Lung (tissue), 17 donors: ENCODE measurements at places on chromosomes 3 and 15.

GRCh38 chr3:117628823-117629291, 919.3 kb downstream of the TUSC7 start:
- DNase-seq, result peak; percentile 74

- no peak for DNase-seq
These were observed 486.4 kb downstream of the FHIT start for GRCh38 chr3:60764870-60765269.

- no peak for DNase-seq
These were observed 22.3 kb upstream of the LINGO1 start for GRCh38 chr15:77654975-77655374.

GRCh38 chr15:50627351-50628055, 59.1 kb downstream of the TRPM7 start:
- no peak for DNase-seq

- peak; percentile 89 for DNase-seq
These were observed 89.5 kb upstream of the CHD2 start for GRCh38 chr15:92810418-92811138.

DNA sequence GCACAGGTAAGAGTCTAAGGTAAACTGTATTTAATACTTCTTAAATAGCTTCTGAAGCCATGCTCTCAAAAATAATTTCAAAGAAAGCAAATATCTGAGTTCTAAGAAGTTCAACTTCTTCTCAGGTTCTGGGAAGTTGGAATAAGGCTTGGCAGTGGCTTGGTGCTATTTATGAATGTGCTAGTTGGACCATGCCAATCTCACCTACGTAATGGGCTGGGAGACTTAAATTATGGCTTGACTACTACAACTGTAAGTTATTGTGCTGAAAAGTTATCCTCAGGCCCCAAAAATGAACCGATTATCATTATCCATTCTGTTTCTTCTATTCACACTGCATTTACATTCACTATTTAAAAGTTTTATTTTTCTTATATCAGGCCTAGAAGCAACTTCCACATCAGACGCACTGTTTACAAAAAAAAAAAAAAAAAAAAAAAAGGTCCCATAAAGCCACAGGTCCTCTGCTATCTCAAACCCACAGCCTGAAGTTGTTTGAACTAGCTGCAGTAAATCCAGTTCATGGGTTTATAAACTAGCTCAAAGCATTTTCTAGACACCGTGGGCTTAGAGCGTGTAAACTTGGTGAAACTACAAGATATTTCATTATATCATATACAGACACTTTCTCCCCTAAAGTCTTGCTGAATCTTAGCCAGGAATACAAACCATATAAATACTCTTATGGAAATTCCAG, 3.4 kb downstream of the LRIG1 start:
- DNase-seq, result no peak

- DNase-seq, result peak; percentile 57
These were observed 3.0 kb downstream of the PLSCR4 start for GRCh38 chr3:146247911-146248310.

GRCh38 chr15:68228971-68229385, 550 bp downstream of the CLN6 start:
- DNase-seq, result no peak

GRCh38 chr15:67043939-67044771, 21.2 kb upstream of the SMAD3 start:
- DNase-seq, result peak; percentile 76

- no peak for DNase-seq
These were observed 126.9 kb downstream of the LRRK1 start for GRCh38 chr15:101045835-101046691.

- DNase-seq, result no peak
These were observed 5.5 kb downstream of the SEMA5B start for GRCh38 chr3:123021996-123022510.

- DNase-seq, result no peak
These were observed 140.7 kb upstream of the NR2E3 start for GRCh38 chr15:71669688-71670087.

DNA sequence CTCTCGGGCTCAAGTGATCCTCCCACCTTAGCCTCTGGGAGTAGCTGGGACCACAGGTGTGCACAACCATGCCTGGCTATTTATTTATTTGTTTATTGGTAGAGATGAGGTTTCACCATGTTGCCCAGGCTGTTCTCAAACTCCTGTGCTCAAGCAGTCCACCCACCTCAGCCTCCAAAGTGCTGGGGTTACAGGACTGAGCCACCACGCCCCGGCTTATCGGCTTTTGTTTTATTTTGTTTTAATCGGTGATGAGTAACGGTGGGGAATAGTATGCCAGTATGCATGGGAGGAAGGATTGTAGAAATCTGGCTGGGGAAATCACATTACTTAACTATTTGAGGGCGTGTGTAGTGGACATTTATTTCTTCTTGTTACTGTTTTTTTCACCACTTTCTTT, 451.0 kb upstream of the GOLIM4 start:
- DNase-seq, result no peak

- no peak for DNase-seq
These were observed 33.0 kb upstream of the KLF13 start for GRCh38 chr15:31293655-31294054.

GRCh38 chr3:86978111-86978551, 12.8 kb downstream of the VGLL3 start:
- DNase-seq, result no peak

DNA sequence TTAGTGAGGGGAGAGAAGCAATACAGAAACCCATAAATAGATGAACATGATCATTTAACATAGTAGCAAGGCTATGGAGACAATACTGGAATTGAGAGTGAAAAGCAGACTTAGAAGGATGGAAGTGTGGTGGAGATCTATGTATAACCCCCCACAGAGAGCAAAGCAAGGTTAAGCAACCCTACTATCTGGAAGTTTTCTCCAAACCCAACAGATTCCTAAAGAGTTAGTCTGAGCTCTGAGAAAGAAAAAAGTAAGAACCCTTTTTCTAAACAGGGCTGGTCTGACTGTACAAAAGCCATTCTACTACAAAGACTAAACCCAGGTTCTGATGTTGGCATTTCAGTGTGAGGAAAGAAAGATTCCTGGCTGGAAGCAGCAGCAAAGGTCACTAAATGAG, 153.2 kb downstream of the WNT5A start:
- no peak for DNase-seq

GRCh38 chr3:73141525-73141924, 80.1 kb downstream of the EBLN2 start:
- peak; percentile 41 for DNase-seq

GRCh38 chr3:105837143-105837740, 31.6 kb downstream of the CBLB start:
- DNase-seq, result peak; percentile 39

DNA sequence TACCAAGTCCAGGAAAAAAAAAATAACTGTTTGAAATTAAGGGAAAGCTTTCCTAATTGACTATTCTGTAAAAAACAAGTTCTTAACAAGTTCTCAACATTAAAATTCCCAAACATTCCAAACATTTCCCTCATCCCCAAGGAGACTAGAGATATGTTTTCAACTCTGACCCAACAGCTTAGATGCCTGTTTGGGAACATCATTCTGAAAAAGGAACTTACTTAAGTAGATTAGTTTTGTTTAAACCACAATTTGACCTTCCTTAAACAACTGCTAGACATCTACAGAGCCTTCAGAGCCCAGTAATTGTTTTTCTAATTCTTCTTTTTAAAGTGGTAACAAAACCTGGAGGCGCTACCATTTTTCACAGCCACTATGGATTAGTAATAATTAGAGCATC, 12.8 kb downstream of the UBR1 start:
- DNase-seq, result no peak

DNA sequence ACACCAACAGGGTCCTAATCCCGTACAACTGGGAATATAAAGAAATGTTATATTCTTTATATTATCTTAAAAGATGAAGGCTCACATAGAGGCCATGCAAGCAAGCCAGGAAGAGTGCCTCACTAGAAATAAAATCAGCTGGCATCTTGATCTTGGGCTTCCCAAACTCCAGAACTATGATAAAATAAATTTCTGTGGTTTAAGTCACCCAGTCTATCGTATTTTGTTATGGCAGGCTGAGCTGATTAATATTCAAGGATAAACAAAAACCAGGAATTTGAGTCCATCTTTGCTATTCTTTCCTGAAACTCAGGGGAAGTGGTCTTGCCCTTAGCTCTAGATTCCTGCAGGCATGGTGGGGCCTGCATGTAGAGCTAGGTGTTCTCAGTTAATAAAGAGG, 42.7 kb downstream of the ATOSA start:
- DNase-seq, result no peak

GRCh38 chr15:35321926-35322325, 224.0 kb downstream of the DPH6 start:
- no peak for DNase-seq

- no peak for DNase-seq
These were observed 572.1 kb downstream of the FGF12 start for GRCh38 chr3:192155194-192155593.

GRCh38 chr3:14461748-14462324, 59.4 kb downstream of the SLC6A6 start:
- DNase-seq, result peak; percentile 77
